Thoracic aorta (tissue), 2 donors: ENCODE measurements at places on chromosomes 5 and 9. TPM values are rescaled to one million over a fixed set of nuclear protein-coding genes. Genes with fewer than 3 reads are reported as not detected.

The PCDHGA11 gene
- total RNA-seq = 11.6 TPM

The PTGER4 gene
- total RNA-seq = 13.8 TPM

The CARTPT gene
- not detected for total RNA-seq

The IL9 gene
- total RNA-seq = not detected

The PCA3 gene
- total RNA-seq = not detected

The TAL2 gene
- total RNA-seq = not detected

The HTR1A gene
- total RNA-seq = 0.78 TPM

The SV2C gene
- total RNA-seq = 0.14 TPM

The GPR151 gene
- total RNA-seq = not detected

The CTXN3 gene
- not detected for total RNA-seq

The CNTFR gene
- total RNA-seq = 13.7 TPM

The CDH18 gene
- not detected for total RNA-seq

The PCSK1 gene
- total RNA-seq = 0.14 TPM
